ENCODE measurements at places on chromosomes 4 and X.

DNA sequence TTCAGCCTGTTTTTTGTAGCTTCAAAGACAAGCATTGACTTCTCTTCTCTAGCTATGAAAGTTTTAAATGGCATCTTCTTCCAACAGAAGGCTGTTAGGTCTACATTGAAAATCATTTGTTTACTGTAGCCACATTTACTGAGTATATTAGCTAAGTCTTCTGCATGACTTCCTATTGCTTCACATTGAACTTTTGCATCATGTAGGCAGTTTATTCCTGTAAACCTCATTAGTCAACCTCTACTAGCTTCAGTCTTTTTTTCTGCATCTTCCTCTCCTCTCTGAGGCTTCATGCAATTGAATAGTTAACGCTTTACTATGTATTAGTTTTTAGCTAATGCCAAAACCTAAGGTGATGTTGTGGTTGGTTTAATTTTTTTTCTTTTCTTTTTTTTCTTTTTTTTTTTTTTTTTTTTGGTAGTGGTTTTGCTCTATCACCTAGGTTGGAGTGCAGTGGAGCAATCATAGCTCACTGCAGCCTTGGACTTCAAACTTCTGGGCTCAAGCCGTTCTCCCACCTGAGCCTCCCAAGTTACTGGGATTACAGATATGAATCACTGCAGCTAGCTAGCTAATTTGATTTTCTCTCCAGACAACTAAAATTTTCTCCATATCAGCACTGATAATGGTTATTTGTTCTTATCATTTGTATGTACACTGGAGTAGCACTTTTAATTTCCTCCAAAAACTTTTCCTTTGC, 3.4 kb downstream of the UGT2A3 start:
- DNase-seq, result no peak

- DNase-seq, result no peak
Observed at GRCh38 chrX:38400389-38400910, 48.0 kb downstream of the OTC start.

DNA sequence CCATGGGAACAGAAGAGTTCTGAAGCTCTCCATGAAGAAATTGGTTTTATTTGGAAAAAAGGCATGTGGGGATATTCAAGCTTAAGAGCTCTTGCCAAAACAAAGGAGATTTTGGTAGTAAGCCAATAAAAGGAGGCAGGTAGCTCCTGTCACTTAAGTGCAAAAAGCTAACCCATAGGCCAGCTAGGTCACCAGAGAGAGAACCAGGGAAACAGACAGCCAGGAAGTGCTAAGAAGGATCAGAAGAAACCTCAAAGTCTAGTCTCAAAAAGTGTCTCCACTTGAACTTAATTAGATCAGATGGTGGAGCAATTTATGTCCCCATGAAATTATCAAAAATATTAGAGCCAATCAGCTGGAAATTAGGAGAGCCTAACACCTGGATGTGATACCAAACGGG, 49.2 kb downstream of the CD40LG start:
- no peak for DNase-seq

DNA sequence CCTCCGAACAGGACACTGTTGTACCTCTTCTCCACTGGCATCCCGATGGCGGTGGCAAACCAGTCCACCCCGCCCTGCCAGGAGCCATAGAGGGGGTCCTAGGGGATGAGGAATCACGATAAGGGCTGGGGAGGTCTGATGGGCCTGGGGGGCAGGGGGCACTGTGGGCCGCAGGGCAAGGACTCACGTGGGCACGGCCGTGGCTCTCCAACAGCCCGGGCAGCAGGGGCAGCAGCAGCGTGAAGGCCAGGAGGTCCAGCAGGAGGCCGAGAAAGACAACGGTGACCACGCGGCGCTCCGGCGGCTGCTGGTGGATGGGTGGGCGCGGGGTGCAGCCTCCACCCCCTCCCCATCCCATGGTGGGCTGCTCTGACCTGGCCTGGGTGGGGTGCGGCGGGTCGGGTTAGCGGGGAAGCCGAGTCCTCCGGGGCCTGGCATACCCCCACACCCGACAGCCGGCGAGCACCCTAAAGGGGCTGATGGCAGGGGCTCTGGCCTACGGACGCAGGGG, 29.6 kb downstream of the NOP14 start:
- no peak for DNase-seq

GRCh38 chr4:108902769-108903168, 139.9 kb upstream of the ETNPPL start:
- DNase-seq, result no peak

DNA sequence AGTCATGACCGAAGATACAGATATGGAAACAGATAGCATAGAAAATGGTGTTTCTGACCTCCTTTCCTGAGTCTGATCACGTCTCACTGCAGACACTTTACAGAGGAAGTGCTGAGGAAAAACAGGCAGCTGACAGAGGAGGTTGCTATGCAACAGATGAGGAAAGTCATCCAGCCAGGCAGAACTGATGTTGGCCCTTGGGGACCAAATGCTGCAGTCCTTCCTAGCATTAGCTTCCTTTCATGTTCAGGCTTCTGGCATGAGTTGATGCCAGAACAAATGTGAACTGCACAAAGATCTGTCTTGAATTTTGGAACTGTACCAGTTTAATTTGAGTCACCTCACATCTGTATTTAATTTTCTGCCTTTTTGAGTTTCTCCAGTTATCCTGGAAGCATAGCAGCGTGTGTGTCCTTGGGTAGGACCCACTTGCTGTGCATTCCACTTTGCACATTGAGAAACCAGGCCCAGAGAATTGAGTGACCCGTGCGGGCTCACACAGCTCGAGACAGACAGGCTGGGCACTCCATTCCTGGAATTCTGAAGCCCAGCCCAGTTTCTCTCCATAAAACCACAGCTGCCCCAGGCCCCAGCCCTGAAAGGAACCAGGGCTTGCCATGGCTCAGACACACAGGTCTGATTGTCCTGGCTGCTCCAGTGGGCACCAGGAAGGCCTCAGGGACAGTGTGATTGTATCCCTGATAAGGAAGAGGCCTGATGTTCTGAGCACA, 1.4 kb upstream of the MAGED1 start:
- no peak for DNase-seq

DNA sequence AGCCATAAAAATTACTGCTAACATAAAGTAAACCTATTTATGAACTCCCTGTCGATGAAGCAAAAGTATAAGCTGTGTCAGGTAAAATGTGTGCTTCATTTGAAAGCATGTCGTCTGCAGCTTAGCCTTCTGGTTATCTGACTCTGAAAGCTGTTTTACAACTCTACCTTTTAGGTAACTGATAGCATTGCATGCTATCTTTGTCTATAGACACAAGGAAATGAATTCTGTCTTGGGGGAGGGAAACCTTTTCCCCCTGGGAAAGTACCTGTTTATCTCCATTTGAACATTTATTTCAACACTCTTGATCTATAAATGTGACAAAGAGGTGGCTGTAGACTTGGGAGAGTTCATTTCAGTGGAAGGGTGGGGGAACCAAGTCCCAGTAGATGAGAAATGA, 51.4 kb downstream of the RAB40A start:
- no peak for DNase-seq

GRCh38 chr4:76831711-76832373, 66.1 kb downstream of the SOWAHB start:
- no peak for DNase-seq

- DNase-seq, result no peak
Observed at GRCh38 chr4:88963817-88964216, 93.2 kb downstream of the FAM13A start.

DNA sequence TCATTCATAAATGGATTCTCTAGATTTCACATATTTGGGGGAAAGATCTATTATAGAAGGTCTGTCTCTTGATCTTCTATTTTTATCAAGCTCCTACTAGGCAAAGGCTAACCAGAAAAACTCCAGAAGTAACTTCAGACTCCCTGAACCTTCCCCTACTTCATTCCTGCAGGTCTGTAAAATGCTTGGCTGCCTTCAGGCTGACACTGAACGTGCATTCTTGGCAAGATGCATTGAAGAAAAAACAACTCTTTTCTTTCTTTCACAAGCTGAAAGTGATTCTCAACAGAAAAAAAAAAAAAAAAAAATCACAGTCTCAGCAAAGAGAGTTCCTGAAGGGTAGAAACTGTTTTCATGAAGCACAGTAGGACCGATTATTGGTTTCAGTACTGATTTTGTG, 12.7 kb downstream of the OPHN1 start:
- DNase-seq, result no peak

DNA sequence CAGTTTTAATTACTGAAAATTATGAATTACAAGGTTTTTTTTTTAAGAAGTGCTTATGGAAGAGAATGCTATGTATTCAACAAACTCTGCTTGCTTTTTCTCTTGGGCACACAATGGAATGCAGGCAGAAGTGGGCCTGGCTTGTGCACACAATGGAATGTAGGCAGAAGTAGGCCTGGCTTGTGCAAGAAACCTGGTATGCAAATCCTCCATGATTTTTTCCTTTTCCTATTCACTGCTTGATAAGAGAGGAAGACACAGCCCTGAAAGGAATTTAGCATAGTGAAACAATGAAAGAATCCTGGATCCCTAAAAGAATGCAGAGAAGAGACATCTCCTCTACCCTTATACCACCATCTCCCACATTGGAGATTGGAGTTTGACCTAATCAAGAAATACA, 138.4 kb downstream of the COL25A1 start:
- DNase-seq, result no peak

GRCh38 chr4:156185514-156186055, 231.9 kb upstream of the CTSO start:
- DNase-seq, result no peak

- no peak for DNase-seq
Observed at GRCh38 chrX:116749943-116750342, 287.2 kb upstream of the CT83 start.

DNA sequence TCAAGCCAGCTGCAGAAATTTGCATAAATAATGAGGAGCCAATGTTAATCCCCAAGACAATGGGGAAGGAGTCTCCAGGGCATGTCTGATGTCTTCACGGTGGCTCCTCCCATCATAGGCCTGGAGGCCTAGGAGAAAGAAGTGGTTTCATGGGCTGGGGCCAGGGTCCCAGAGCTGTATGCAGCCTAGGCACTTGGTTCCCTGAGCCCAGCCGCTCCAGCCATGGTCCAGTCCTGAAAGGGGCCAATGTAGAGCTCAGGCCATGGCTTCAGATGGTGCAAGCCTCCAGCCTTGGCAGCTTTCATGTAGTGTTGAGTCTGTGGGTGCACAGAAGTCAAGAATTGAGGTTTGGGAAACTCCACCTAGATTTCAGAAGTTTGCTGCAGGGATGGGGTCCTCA, 628.2 kb upstream of the GRIA3 start:
- no peak for DNase-seq

Measured in activated naive CD8-positive, alpha-beta T cell treated with anti-CD3 and anti-CD28 coated beads, Interleukin-2, amount 50 U/mL, for 24 hours (primary cell).